ENCODE measurements at places on chromosomes 2 and 18.

DNA sequence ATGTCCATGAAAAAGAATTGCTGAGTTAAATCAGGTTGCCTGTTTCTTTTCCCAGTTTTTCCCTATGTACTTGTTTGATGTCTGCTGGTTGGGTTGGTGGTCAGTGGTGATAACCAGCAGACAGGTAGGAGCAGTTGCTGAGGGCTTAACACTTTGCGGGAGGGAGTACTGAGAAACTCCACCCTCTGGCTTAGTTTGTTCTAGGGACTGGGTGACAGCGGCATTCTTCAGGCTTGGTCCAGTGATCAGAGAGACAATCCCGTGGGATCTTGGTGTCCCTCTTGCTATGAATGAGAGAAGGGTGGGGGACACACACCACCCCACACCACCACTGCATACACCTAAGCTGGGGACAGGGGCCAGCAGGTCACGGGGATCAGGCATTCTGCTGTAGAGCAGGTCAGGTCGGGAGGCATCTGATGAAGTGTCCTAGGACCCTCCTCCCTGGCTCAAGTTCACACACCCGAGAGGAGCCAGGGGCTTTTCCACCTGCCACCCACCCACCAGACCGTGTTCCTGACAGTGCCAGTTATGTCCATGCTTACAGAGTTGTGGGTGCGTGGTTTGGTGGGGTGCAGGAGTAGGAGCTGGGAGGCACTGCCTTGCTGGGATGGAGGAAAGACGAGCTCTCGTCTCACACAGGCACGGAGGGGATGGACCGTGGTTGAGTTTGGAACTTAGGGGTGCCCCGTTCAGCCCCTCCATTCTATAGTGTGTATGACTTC is 21.3 kb upstream of the ALLC start:
- no peak for DNase-seq

DNA sequence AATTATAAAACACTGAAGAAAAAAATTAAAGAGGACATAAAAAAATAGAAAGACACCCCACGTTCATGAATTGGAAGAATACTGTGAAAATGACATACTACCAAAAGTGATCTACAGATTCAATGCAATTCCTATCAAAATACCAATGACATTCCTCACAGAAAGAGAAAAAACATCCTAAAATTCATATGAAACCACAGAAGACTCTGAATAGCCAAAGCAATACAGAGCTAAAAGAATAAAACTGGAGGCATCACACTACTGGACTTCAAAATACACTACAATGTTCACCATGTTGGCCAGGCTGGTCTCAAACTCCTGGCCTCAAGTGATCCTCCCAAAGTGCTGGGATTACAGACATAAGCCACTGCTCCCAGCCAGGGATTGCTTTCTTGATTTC is 56.3 kb downstream of the TLK1 start:
- no peak for DNase-seq

DNA sequence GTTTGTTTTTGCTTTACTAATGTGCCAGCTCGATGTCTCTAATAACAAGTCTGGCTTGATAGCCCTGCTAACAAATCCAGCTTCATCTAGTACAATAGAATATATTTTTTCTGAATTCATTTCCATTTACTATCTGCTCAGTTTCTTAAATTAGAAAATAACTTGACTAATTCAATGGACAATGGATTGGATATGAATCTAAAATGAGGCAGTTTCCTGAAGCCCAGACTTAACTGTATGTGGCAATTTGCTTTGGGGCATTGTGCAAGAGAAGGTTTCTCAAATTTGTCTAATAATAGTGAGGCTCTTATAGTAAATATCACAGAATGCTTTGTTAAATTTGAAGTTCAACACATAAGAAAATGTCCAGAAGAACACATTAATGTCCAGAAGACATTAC is 25.8 kb downstream of the CALCRL start:
- no peak for DNase-seq

DNA sequence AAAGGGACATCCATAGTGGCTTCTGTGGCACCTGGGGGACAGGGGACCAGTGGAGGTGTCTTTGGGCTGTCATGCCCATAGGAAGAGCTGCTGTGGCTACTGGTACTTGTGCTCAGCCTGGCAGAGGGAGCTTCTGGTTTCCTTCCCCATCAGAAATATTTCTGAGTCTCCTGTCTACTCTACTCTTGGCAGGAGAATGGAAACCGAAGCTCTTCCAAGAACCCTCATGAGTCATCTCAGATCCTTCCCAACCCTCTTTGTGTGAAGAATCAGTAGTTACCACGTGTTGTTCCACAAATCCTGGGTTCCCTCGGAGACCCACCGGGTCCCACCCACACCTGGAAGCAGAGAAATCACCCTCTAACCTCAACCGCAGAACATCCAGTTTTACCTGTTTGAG is 234.9 kb downstream of the FHOD3 start:
- DNase-seq = no peak

DNA sequence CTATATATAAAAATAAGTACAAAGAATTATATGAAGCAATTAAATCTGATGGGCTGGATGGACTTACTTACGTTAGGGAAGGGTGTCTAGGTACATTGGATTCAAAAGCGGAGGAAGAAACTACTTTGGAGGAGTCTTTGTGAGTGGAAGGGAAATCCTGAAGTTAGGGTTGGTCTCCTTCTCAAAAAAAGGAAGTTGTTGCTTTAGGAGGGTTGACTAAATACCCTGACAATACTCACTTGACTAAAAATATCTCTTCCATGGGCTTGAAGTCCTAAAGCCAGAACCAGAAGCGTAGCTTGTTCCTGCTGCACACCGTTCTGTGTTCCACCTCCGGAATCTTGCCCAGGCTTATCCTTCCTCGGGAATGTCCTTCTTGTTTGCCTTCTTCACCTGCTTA is 143.3 kb upstream of the ZEB2 start:
- no peak for DNase-seq

- no peak for DNase-seq
Measured at GRCh38 chr18:55821219-55821618, 233.2 kb upstream of the TCF4 start.
